ENCODE measurements at places on chromosomes 7 and 10.

DNA sequence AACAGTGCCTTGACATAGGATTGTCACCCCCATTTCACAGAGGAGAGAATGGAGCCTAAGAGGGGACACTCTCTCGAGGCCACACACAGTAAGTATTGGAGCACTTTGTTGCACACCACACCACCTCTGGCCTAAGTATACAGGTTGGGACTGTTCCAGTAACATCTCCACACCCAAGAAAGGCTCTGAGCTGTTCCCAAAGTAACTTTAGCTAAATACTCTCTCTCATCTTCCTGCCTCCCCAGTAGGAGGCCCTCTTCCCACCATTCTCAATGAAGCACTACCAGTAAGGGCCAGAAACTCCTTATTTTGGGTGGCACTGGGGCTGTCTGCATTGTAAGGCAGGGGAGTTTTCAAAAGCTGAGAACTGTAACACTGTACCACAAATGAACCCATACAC is 189.5 kb downstream of the ZNF438 start:
- no peak for DNase-seq

DNA sequence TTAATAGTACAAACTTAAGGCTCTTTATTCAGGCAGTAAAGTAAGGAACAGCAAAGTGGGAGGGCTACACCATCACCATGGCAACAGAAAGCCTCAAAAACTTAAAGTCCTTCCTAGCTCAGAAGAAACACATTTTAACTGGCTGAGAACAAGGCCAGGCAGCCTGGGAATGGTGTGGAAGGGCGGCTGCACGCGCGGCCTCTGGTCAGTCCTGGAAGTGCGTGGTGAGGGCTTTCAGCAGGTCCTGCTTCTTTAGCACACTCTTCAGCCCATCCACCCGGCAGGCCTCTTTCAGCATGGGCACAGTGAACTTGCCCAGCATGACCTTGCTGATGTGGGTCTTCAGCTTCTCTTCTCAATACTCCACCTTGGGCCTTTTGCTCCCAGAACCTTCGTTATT is 133.0 kb downstream of the CYP26A1 start:
- DNase-seq = no peak

DNA sequence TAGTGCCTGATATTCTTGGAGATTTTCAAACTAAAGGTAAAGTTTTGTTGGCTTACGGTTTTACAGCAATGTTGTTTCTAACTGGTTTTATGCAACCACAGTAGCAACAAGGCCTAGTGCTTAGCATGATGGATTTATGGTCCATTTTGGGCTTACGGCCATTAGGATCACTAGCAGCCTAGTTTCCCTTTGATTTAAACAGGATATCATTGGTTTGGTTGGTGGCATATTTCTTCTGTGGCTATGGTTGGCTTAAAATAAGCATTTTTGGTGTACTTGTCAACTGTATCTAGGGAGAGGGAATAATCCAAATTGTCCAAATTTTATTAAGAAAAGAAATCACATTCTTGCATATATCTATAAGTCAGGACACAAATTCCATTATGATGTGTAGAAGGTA is 194.0 kb downstream of the HDAC9 start:
- peak; percentile 68 for DNase-seq

- peak; percentile 62 for DNase-seq
These were observed 74.0 kb downstream of the ARID5B start for GRCh38 chr10:61975391-61975932.

GRCh38 chr10:131577786-131578471 is 266.4 kb upstream of the TCERG1L start:
- DNase-seq = no peak

DNA sequence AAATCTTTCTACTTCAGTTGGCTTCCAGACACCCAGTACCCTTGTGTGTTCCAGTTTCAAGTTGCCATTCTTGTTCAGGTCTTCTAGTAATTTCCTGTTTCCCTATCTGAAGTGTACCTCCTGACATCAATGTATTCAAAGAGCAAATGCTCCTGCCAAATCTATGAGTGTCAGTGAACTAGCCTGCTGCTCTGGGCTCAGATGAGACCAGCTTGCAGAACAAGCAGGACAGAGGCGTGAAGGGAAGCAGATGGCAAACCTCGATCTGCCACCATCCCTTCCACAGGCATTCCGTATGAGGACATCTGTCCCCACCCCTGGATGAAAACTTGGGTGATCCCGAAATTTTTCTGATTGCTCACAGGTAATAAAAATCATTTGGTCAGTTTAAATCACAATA is 4.4 kb upstream of the MPP7 start:
- no peak for DNase-seq

- no peak for DNase-seq
These were observed 419.2 kb upstream of the NFE2L3 start for GRCh38 chr7:25732766-25733217.

DNA sequence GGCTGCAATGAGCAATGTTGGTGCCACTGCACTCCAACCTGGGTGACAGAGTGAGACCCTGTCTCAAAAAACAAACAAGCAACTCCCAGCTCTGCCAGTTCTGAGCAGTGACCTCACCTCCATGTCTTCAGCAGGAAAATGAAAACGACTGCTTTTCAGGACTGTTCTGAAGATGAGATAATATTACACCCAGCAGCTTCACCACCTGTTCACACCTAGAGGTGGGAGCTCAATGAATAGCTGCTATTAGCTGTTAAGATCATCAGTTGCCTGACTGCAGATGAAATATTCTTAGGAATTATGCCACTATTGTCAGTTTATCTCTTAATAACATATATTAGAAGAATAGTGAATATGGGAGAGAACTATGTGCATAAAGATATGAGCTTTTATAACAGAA is 48.4 kb upstream of the CYTH3 start:
- DNase-seq = no peak

- DNase-seq = no peak
These were observed 193.9 kb downstream of the ANKRD7 start for GRCh38 chr7:118418433-118418832.

DNA sequence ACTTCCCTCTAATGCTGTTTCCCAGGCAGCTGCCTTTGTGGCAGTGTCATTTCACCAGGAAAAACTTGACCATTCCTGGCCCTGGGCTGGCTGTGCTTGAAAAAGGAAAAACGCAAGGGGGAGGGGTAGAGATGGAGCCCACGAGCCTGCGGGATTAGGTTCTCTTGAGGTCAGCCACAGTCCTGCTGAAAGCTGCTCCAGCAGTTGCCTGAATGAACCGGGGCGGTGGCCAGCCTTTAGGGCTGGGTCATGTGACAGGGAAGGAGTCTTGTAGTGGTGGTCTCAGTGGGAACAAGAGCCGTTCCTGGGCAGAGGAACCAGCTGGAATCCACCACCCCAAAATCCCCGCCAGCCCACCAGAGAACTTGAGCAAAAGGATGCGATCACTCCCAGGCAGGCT is 51.2 kb upstream of the LRRC4 start:
- DNase-seq = no peak

DNA sequence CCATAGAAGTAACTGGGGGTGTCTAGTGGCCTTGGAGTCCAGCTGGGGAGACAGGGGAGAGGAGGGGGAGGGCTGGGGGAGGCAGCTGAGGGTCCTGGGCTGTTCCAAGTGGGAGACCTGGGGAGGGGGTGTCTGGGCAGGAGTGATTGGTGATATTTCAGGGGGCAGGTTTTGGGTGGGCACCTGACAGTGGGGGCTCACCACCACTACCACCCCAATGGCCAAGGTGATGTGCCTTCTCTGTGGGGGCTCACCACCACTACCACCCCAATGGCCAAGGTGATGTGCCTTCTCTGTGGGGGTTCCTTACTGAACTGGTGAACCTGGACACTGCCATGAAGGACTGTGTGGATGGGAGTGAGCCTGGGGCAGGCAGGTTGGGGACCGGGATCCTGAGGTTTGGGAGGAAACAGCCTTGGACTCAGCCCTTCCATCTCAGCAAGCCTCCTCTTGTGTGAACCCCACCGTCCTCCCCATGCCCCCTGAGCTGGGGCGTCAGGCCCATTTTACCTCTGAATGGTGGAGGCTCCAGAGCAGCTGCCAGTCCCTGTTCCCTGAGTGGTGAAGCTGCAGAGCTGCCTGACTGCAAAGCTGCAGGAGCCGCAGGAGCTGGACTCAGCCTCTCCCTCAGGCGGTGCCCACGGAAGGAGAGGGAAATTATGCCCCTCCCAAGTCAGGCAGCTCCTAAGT is 50.6 kb upstream of the ZNF716 start:
- no peak for DNase-seq

DNA sequence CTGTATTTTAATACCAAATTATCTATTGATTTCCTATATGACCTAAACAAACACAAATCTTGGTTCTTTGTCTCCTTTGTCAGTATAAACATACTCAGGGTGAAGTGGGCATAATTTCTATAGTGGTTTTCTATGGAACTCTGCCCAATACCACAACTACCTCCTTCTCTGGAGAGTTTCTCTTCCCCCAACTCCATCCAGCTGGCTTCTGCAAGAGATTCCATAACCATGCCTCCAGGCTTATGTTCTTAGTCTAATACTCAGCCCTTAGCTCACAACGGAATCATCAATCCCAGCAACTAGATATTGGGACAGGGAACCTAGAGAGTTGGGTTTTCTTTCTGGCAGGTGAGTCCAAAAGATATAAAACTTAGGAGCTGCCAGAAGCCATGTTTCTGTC is 127.3 kb downstream of the TRIL start:
- no peak for DNase-seq

DNA sequence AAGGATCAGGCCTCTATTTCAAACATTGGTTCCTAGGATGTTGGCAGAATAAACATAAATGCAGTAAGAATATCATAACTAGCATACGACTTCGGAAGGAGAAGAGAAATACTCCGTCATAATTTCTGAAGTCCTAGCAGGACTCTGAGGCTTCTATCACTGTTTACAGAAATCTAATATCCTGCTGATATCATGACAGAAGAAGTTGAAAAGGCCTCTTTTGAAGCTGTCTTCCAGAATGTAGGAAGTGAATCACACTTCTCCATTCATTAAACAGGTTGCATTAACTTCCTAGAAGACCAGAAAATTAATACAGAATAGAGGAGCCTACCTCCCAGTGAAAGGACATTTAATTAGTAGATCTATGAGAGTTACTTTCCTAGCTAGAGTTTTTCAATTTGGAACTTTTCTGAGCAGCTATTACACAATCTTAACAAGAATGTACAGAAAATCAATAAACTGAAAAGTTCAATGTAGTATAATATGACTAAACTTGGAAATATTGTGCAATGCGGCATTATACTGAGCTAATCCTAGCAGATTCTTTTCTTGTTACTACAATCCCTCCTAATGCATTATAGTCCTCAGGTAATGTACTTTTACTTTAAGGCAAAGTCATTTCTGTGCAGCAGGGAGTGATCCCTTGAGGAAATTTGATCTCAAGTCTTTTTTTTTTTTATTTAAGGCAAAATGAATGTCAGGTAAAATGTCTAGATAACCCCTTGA is 622.6 kb upstream of the CELF2 start:
- no peak for DNase-seq

GRCh38 chr10:35306852-35307251 is 29.5 kb upstream of the CCNY start:
- no peak for DNase-seq

DNA sequence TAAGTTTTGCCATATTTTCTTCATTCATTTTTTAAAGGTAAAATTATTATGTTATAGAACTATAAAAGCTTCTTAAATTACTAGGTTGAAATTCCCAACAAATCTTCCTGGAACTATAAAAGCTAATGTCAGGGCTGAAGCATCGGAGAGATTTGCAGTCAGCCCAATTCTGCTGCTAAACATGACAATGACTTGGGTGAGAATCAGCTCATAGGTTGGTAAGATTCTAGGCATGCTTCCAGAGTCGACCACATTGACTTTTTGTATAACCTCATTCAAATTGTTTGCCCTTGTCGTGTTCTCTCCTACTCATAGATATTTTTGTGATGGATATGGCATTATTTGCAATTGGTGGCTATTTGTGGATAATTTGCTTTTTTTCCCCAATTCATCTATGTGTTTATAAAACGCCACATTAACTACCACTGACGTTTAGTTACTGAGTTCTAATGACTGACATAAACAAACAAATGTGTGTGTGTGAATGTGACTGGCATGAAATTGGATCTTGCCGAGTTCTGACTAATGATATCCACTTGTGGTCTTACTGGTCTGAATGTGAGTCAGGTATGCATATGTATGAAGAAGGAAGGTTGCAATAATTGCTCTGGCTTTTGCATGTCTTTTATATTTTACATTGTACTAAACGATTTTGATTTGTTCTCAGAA is 579.8 kb downstream of the PARD3 start:
- DNase-seq = no peak

DNA sequence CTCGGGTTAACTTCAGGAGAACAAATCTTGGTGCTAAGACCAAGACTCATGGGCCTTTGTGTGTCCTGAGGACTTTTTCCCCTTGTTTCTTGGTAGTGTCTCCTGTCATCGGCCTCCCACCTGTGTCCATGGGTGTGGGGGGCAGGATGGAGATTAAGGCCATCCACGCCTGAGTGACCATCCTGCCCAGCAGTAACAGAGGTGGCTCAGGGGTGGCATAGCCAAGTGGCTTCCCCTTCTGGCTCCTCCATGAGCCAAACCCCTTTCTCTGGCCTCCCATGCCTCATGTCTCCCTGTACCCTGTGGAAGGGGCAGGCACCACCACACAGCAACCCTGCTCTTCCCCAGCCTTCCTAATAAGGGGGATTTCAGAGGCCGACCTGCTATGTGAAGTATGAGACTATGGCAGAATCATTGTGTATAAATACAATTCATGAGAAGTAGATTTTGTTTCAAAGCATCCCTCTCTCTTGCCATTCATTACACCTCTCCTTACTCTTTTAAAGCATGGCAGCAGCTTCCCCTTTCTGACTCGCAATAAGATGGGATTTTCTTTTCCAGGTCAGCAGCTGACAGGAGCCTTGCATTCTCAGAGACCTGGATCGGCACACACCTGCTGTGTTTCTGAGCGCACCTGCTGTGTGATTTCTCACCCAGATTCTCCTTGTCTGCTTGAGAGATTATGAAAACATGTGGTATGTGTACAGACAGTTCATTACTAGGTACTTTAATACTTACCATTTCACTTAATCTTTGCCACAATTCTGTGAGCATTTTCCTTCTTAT is 102.5 kb downstream of the XPNPEP1 start:
- no peak for DNase-seq

DNA sequence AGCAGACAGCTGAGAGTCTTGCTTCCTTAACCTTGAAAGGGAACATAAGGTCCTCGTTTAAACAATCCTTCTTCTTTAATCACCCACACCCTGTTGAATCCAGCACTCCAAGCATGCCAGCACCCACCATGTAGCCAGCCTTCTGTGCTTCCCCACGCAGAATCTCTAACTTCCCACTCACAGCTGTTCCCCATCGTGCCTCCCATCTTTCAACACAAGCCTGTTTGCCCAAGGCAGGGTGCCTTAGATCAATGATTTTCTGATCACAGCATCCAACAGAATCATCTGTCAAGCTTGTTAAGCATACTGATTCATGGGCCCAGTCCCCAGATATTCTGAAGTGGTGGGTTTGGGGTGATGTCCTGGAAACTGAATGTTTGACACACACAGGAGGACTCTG is 530.8 kb downstream of the SH2D4B start:
- DNase-seq = no peak

GRCh38 chr7:77897004-77897547 is 98.5 kb downstream of the PHTF2 start:
- DNase-seq = no peak

- DNase-seq = no peak
These were observed 40.0 kb downstream of the PRKAG2 start for GRCh38 chr7:151836927-151837205.
